ENCODE measurements at places on chromosomes 2 and 18.

GRCh38 chr2:149725234-149725633 is 137.7 kb upstream of the MMADHC start:
- no peak for DNase-seq

DNA sequence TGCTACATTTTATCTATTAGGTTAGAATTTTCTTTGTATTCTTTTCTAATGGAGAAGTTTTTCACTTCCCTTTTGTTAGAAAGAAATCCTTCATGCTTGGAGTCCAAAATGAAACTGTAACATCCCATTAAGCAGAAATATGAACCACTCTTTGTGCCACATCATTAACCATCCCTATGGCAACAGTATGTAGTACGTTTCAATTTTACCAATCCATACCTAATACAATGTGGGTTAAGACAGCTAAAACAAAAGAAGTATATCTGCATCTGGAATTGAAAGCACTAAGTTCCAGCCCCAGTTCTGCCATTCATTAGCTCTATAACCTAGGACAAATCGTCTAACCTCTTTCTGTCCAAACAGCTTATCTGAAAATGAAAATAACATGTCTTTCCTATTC is 409.2 kb upstream of the SPHKAP start:
- DNase-seq = peak; percentile 84

DNA sequence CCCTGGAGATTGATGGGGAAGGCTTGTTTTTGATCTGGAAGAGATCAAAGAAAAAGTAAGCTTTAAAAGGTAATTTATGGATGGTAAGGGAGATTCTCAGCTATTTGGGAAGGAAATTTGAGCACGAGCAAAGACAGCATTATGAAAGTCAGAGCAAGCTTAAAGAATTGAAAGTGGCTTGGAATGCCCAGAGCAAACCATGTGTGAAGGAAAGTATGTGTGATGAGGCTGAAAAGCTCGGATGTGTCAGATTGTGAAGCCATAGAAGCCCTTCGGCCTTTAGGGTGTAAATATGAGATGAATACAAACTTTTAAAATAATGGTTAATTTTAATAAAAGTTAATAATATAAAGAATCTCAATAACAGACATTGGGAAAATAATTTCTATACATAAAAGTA is 377.4 kb upstream of the DSEL start:
- no peak for DNase-seq

- no peak for DNase-seq
These were observed 113.2 kb upstream of the DLX2 start for GRCh38 chr2:172215936-172216335.

DNA sequence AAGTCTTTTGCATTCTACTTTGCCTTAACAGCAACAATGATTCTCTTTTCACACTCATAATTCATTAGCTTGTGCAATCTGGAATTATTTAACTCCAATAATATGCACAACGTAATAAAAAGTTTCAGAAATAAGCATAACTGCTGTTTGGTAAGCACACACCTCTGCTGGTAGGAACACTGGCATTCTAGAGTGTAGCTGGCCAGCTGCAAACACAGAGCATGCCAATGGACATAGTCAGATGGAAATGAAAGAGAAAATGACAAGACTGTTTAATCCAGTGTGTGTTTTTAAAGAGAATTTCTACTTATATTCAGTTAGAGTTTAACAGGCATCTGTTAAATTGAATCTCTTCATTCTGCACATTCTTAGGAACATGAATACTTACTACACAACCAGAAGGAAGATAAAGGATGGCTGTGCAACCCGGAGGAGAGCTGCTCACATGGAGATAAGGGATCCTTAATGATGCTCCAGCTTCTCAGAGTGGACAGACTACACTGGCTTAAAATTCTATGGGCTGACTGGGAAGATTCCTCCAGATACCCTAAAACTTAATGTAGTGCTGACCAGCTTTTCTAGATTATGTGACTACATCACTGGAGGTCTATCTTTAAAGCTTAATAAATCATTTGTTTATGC is 94.6 kb upstream of the CHAC2 start:
- DNase-seq = no peak

GRCh38 chr2:148746973-148747372 is 102.4 kb downstream of the EPC2 start:
- DNase-seq = no peak

GRCh38 chr2:239329284-239329971 is 71.4 kb downstream of the HDAC4 start:
- no peak for DNase-seq

Measured in GM12878 (cell line).